ENCODE measurements at places on chromosomes 12 and 14.

DNA sequence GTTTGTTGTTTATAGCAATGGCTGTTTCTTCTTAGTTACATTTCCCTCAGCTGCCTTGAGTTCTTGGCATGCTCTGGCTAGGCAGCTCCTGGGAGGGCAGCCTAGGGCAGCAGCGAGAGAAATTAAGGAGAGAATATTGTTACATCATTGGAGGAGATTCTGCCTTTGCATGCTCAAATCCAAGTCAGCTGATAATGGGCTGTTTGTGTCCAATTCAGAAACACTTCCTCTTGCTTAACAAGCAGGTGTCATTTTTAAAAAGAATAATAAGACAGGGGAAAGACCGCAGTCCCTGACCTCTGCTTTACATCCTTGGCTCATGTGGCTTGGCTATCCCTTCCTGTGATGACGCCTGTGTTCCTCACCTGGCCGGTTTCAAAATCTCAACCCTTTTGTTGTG lies 76.9 kb downstream of the ESR2 start:
- no peak for DNase-seq

- no peak for DNase-seq
Observed at GRCh38 chr12:94143951-94144350, 4.4 kb upstream of the PLXNC1 start.

- DNase-seq, result no peak
Observed at GRCh38 chr14:22394616-22395015, 194.4 kb downstream of the DAD1 start.

- DNase-seq, result no peak
Observed at GRCh38 chr14:88264116-88264515, 59.0 kb downstream of the KCNK10 start.

GRCh38 chr14:89550821-89551220 lies 133.8 kb upstream of the FOXN3 start:
- no peak for DNase-seq

DNA sequence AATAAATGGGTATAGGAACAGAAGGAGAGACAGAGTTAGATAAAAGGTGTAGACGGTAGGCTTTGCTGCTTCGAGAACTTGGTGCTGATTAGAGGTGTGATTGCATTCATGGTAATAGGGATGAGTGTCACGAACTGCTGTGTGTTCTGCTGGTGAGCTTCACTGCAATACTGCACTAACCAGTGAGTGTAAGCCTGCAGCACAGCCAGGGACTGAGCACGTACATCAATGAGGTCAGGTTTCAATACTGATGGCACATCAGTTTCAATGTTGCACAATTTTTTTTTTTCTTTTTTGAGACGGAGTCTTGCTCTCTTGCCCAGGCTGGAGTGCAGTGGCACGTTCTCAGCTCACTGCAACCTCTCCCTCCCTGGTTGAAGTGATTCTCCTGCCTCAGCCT lies 24.9 kb upstream of the EDDM3A start:
- no peak for DNase-seq

- no peak for DNase-seq
Observed at GRCh38 chr12:75308279-75308678, 21.8 kb downstream of the CAPS2 start.

- no peak for DNase-seq
Observed at GRCh38 chr12:24118668-24119067, 169.2 kb upstream of the SOX5 start.

GRCh38 chr12:96421014-96421413 lies 20.8 kb upstream of the CDK17 start:
- peak; percentile 34 for DNase-seq
